ENCODE measurements at places on chromosomes 16 and 17.

- DNase-seq, result no peak
These were observed 75.2 kb downstream of the KATNIP start for GRCh38 chr16:27625050-27625697.

DNA sequence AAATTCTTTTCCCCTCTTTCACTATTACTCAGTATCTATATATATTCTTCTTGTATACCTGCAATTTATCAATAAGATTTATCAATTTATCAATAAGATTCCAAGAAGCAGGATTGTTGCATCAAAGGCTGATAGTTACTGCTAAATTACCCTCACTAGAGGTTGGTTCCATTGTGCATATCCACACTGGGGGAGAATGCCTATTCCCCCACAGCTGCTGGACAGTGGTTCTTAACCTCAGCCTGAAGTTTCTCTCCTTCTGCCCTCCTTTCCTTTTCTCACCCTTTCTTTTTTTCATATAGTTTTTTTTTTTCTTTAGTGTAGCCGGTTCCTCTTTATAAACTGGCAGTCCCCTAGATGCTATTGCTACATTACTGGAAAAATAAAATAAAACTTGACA lies 6.3 kb downstream of the C17orf78 start:
- DNase-seq, result no peak

DNA sequence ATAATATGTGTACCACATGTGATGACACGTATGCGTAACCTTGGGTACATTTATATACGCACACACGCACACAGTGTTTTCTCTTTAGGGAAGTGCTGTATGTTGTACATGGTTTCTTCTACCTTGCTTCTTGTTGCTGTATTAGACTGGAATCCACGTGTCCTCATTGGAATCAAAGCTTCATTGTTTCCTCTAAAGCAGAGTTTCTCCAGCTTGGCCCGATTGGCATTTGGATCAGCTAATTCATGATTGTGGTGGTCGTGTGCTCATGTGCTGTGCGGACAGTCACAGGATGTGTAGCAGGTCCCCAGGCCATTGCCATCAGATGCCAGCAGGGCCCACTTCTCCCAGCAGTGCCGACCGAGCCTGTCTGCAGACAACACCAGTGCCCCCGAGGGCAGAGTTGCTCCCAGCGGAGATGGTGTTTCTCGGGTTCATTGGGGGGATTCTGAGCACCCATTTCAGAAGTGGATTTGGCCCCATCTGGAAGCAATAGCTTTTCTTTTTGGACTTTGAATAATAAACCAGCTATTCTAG lies 148.4 kb downstream of the RPTOR start:
- no peak for DNase-seq

DNA sequence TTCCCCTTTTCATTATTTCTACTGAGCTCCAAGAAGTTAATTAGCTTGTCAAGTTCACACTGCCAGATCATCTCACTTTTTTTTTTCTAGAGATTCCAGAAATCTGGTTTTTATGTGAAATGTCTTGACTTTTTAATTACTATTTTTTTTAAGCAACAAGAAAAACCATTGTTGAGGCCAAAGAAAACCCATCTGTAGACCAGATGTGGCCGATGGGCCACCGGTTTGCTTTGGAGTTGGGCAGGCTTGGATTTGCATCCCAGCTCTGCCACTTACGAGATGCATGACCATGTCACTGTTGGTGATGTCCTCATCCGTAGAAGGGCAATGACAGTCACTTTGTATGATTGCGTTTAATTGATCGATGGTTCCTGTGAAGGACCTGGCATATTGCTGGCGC lies 34.2 kb upstream of the MRTFB start:
- DNase-seq, result no peak

DNA sequence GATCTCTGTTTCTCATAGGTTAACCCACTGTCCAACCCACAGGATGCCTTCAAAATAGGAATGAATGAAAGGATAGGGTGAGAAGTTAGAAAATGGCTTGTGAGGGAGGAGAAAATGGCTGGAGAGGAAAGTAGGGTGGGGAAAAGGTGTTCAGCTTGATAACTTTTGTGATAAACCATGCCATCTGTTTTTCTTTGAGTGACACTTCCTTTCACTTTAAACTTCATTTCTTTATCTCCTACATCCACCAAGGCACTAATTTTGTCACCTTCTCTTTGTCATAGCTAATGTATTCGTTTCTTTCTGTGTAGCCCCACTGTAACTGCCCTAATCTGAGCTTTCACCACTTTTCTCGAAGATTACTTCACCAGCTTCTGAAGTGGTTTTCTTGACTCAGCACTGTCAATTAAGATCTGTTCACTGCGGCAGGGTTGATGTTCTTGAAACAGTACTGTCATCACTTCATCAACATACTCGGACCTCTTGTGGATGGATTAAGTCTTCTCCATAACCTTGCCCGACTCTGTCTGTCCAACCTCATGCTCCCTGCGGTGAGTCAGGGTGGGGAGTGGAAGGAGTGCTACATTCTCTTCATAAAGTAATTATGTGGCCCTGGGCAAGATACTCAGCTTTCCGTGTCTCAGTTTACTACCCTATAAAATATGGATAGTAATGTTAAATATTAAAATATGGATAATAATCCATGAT lies 5.5 kb upstream of the KRT10 start:
- no peak for DNase-seq

DNA sequence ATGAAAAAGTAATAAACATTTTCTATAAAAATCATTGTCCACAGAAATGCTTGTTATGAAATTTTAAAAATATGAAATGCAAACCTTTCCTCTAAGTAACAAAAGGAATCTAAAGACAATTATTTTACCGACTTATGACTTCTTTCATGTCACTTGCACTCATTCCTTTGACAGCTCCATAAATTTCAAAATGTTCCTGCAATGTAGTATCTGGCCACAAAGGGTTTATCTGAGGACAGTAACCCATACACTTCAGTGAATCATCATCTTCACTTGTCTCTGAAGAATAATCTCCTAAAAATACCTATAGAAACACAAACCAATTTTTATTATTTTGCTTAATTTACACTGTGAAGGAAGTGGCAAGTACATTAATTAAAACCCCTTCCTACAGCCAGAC lies 25.6 kb upstream of the ABCA10 start:
- DNase-seq, result no peak

- DNase-seq, result peak; percentile 19
These were observed 2.4 kb downstream of the MLKL start for GRCh38 chr16:74698222-74698621.

DNA sequence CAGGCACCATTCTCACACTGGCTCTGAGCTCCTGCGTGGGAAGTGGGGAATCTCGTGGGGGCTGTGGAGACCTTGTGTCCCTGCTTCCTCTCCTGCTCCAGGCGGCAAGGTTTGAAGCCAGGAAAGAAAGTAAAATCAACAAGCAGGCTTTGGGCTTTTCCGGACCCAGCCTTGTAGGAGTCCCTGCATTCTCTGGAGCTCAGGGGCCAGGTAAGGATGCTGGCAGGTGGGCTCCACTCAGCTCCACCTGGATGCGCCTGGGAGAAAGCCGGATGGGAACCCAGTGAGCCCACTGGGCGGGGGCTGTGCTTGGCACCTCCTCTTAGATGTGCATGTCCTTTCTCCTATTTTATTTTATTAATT lies 362.5 kb downstream of the SEC14L1 start:
- no peak for DNase-seq

GRCh38 chr16:57892041-57892440 lies 78.9 kb downstream of the CNGB1 start:
- DNase-seq, result no peak

DNA sequence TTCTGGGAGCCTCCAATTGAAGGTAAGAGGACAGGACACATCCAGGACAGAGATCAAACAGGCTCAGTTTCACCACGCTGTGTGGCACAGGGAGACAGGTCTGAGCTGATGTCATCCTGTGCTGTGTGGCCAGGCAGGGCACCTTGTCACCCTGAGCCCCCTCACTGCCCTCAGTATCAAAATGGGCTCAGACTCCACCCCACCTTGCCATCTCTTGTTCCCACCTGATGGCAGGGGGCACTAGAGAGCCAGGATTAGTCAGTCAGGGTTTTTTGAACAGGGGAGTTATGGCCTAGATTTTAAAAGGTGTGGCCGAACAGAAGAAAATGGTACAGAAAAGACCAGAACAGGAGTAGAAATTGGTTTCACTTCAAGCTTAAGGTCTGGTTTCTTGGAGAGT lies 2.6 kb downstream of the KAT2A start:
- peak; percentile 46 for DNase-seq

DNA sequence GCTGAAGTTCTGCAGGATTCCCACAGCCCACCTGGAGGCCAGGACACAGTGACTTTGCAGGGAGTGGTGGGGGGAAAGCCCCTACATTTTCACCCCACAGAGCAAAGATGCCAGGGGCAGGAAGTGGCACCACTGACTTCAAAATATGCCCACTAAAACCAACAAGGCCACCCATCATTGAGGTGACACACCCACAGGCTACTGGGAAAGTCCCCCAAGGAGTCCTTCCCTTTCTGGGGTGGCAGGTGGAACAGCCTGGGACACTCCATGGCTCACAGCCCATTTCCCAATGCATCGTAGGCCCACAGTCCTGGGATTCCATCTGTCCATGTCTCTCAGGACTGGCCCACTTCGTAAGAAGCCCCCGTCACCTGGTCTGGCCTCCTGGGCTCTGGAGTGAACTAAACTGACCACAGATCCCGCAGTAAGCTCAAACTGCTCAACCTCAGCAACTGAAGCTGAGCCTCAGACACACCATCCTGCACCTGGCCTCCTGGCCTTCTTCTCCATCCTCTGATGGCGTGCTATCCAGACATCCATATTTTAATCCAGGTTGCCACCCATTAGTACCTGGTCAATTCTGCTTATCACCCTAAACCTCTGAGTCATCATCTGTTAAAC lies 7.5 kb upstream of the CCL1 start:
- DNase-seq, result no peak

All from CD4-positive, alpha-beta T cell treated with Interleukin-4 for 1 hour (primary cell).